ENCODE measurements at places on chromosomes 7 and 10.

DNA sequence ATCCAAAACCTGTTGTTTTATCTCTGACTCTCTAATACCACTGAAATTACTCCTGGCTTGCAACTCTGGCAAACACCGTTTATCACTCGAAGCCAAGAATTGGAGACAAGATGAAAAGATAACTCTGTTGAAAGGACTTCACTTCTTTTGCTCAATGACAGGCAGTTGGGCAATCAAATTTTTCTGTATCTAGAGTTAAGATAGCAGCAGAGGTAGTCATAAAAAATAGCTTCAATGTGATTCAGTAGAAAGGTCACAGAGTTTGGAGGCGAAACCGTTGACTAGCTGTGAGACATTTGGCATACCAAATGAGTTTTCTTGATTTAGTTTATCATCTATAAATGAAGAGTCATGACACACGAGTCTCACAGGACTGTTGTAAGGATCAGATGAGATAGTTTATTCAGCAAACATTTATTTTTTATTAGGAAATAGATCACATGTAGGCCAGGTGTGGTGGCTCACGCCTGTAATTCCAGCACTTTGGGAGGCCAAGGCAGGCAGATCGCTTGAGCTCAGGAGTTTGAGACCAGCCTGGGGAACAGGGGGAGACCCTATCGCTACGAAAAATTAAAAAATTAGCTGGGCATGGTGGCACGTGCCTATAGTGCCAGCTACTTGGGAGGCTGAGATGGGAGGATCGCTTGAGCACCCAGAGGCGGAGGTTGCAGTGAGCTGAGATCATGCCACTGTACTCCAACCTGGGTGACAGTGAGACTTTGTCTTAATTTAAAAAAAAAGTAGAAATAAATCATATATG, 23.6 kb downstream of the AKR1B1 start:
- DNase-seq = no peak

DNA sequence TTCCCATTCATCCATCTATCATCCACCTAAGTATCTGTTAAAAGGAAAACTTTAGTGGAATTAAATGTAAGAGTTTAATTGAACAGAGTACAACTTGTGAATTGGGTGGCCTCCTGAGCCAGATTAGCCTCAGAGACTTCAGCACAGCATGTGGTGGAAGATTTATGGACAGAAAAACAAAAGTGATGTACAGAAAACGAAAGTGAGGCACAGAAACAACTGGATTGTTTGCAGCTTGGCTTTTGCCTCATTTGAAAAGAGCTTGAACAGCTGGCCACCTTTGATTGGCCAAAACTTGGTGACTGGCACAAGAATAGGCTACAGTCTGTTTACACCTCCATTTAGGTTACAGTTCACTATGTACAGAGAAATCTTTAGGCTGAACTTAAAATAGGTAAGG, 1463.4 kb upstream of the CELF2 start:
- DNase-seq = no peak

GRCh38 chr10:91551856-91552255, 81.0 kb downstream of the PPP1R3C start:
- peak; percentile 89 for DNase-seq

DNA sequence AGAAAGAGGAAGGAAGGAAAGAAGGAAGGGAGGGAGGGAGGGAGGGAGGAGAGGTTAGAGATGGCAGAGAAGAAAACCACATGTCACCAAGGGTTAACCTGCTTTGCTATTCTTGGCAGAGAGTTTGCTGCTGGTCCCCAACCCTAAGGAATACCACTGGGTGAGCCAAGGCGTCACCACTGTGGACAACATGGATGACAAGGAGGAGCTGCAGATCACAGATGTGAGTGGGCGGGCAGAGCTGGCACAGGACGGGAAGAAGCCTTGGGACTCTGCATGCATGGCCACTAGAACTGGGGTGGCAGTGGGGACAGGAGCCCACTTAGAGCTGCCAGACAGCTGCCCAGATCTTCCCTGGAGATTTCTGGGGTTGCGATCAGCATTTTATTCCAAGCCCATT, 17.2 kb upstream of the MYH16 start:
- no peak for DNase-seq

DNA sequence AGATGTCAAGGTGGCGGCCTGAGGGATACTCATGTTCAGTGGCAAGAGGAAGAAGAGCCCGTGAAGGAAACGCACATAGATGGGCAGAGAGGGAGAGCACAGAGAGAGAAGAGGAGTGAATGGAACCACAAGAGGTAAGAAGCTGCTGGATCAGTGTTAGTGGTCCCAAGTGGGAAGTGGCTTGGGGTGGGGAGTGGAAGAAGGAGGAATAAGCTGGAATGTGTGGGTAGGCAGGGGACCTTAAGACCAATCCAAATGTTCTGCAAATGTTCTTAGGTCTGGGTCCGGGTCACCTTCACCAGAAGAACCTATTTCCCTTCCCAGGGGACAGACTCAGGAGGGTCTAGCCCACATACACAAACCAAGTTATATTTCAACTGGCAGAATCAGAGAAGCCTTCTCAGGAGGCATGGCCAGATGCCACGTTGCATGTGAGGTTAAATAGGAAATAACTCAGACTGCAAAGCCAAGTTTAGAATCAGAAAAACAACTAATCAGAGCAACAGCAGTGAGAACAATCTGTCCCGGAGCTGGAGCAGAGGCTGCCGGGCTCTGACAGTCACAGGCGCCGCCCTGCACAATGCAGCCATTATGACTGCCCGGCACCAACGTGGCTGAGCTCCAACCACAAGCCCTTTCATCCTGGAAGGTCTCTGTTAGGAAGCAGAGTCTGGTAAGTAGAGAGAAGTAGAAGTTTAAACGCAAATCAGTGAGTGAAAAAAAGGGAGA, 78.6 kb upstream of the ARMC3 start:
- no peak for DNase-seq

DNA sequence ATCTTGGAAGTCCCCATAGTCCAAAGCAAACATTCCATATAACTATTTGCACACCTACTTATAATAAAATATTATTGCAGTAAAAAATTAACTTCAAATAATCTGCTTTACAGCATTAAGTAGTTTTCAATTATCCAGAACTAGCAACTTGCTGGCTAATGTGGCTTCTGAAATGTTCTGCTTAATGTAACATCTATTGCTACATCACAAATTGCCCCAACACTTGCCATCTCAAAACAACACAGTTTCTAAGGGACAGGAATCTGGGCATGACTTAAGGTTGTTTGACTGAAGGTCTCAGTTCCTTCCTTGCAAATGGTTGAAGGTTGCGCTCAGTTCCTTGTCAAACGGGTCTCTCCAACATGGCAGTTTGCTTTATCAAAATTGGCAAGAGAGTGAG, 378.5 kb upstream of the SEMA3C start:
- DNase-seq = no peak

- no peak for DNase-seq
These were observed 19.6 kb upstream of the FAM25A start for GRCh38 chr10:87000491-87000890.

DNA sequence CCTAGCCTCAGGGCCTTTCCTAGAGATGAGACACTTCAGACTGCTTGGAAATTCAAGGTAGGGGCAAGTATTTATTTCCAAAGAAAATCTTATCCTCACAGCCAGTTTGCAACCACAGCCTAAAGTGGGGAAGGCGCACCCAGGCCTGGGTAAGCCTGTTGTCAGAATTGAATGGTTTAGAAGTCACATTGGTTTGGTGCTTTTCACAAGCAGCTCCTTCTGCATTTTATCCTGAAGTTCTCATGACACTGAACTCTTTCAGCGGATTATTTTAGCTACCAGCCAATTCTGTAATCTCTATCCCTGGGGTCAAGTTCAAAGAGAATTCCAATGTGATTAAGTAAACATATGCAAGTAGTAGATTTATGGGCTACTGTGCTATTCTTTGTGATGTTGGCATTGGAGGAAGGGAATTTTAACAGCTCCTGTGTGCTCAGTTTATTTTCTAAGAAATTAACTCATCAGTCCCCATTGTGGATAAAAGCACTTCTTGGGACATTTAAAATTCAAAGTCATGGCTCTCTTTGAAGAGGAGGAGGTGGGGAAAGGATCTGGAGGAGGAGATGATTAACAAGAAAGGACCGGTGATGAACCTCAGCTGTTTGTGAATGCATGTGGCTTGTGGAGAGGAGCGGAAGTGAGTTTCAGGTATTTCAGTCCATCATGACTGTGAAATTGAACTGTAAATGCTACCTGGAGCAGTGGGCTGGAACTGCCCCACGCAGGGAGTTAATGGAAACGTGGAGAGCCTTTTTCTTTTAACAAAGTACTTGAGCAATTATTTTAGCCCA, 90.2 kb upstream of the CACUL1 start:
- DNase-seq = no peak

DNA sequence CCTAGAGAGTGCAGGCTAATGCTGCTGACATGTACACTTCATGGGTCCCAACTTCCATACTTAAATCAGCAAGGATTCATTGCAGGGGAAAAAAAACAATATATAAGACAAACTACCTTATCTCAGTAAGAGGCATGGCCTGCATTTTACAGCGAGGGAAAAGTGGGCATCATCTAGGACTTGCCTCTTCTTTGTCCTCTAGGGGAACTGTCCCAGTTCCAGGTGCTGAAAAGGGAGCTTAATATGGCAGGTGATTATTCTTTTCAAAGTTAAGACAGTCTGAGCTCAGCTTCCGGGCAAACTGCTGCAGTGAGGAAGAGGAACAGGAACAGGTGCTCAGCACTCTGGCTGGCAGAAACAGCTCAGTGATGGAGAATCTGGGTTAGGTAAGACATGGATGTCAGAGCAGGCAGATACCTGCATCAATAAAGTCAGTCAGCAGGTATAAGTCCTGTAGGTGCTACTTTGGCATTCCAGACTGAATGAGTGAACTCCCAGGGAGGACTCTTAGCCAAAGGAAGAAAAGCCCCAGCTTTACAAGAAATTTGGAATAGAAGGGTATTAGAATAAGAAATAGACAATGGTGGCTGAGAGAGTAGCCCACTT, 147.2 kb downstream of the TMEM178B start:
- DNase-seq = peak; percentile 55

- no peak for DNase-seq
These were observed 49.0 kb downstream of the ZNF92 start for GRCh38 chr7:65422670-65423069.

GRCh38 chr7:40507166-40507565, 372.4 kb downstream of the SUGCT start:
- DNase-seq = peak; percentile 57

DNA sequence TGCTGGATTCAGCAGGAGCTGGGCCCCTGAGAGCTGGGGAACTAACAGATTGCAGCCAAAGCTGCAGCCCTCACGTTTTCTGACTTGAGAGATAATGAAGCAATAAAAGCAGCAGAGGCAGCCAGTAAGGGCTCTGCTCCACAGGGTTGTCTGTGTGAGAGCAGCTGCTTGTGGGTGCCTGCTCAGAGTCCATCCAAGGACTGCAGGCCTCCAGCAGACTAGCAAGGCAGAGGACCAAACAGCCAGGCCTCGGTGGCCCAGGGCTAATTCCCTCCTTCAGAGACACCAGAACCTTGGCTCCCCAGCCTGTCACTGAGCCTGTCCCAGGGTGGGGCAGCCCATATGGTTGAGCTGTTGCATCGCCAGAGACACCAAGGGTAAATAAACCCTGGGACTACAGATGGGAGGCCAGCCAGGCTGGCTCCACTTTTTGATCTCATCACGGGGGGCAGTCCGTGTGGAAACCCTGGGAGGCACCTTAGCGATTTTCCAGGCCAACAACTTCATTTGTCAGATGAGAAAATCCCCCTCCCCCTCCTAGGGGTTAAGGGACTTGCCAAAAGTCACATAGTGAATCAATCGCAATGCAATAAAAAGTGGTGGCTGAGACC, 229.2 kb downstream of the WDR11 start:
- peak; percentile 73 for DNase-seq

DNA sequence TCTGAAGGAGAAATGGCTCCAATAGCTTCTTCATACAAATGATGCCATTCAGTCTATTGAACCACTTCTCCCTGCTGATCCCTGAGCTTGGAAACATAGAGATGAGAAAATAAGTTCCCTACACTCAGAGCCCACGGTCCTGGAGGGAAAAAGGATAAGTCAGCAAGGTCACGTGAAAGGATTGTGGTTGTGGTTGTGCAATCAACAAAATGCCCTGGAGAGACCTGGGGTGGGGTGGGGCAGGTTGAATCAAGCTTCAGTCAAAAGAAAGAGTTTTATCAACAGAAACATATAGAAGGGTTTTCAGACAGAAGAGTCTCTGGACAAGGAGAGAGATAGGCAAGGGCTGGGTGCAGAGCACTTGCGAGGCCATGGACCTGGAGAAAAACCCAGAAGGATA, 30.1 kb downstream of the C10orf90 start:
- no peak for DNase-seq

GRCh38 chr10:107164992-107165391, 486 bp upstream of the SORCS1 start:
- peak; percentile 50 for DNase-seq

GRCh38 chr7:94244760-94245159, 149.9 kb upstream of the COL1A2 start:
- no peak for DNase-seq

- DNase-seq = no peak
These were observed 224.9 kb downstream of the SKIDA1 start for GRCh38 chr10:21300551-21300950.

- peak; percentile 99 for DNase-seq
These were observed 168.0 kb upstream of the RHEB start for GRCh38 chr7:151687523-151688235.

DNA sequence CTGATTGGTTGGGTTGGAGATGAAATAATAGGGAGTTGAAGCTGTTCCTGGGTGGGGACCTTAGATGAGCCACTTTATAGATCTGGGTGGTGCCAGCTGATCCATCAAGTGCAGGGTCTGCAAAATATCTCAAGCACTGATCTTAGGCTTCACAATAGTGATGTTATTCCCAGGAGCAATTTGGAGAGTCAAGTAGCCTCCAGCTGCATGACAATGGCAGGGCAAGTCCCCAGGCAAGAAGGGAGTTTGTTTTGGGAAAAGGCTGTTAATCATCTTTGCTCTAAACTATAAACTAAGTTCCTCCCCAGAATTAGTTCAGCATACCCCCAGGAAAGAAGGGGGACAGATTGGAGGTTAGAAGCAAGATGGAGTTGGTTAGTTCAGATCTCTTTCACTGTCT, 47.7 kb upstream of the WAPL start:
- DNase-seq = no peak

- no peak for DNase-seq
These were observed 228.1 kb upstream of the NFE2L3 start for GRCh38 chr7:25923741-25924460.

DNA sequence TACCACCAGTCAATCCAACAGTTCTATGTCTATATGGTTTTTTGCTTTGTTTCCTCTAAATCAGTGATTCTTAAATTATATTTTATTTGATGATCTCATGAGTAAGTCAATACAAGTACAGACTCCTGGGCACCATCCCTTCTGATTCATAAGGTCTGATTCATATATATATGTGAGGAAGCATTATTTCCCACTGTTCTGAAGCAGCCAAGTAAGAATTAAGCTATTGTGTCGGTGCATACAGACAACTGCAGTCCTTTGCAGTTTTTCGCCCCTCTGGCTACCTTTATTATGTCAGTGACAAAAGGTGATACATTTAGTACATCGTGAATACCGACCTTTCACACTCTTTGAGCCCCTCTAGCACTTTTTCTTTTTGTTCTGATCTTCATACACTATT, 1079.6 kb upstream of the C7orf33 start:
- DNase-seq = no peak

- DNase-seq = no peak
These were observed 104.3 kb downstream of the AHR start for GRCh38 chr7:17402628-17403278.
